ENCODE measurements at places on chromosomes 4 and X. TPM values are rescaled to one million over a fixed set of nuclear protein-coding genes. Genes with fewer than 3 reads are reported as not detected.

GAGE12H gene
- not detected for total RNA-seq

ODAPH gene
- total RNA-seq, result not detected

ZDHHC15 gene
- total RNA-seq, result not detected

DNA sequence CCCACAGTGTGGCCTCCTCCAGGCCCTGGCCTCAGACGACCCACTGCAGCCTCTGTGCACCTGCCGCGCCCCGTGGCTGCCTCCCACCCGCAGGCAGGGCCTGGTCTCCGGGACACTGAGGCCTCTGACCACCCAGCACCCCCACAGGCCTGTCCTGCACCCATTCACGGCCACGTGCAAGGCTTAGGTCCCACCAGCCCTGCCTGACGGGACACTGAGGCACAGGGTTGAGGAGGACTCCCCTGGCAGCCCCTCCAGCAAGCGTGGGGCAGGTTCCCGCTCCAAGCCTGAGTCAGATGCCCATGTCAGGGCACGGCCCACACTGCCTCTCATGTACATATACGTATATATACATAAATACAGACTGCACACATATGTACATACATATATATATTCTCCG lies 23.5 kb downstream of the NELFA start:
- DNase-seq, result no peak

GRCh38 chr4:147175460-147176025 lies 229.9 kb upstream of the TTC29 start:
- DNase-seq, result no peak

DNA sequence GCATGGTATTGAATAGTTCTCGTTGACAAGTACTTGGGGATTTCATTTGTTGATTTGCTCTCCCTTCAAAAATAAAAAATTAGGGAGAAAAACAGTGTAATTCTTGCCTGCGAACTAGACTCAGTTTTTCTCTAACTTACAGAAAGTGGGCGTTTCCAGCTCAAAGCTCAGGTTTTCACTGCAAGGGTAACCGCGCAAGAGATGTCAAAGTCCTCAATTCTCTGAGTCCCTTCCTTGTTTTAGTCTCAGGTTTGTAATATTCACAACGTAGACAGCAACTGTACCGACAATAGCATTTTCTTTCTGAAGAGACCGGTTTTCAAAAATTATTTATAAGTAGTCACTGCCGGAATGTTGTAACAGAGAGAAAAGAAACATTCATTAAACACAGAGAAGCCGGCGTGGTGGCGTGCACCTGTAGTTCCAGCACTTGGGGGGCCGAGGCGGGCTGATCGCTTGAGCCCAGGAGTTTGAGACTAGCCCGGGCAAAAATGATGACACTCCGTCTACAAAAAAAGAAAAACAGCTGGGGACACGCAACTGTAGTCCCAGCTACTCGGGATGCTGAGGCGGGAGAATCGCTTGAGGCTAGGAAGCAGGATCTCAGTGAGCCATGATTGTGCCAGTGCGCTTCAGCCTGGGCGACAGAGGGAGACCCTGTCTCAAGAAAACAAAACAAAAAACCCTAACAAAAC lies 774 bp downstream of the ZCCHC4 start:
- no peak for DNase-seq

GRCh38 chr4:76984127-76984526 lies 34.6 kb downstream of the SEPTIN11 start:
- no peak for DNase-seq

- DNase-seq, result no peak
These were observed 152.7 kb downstream of the FSTL5 start for GRCh38 chr4:162011089-162011488.

GRCh38 chr4:7487998-7488671 lies 53.4 kb upstream of the PSAPL1 start:
- DNase-seq, result no peak

DNA sequence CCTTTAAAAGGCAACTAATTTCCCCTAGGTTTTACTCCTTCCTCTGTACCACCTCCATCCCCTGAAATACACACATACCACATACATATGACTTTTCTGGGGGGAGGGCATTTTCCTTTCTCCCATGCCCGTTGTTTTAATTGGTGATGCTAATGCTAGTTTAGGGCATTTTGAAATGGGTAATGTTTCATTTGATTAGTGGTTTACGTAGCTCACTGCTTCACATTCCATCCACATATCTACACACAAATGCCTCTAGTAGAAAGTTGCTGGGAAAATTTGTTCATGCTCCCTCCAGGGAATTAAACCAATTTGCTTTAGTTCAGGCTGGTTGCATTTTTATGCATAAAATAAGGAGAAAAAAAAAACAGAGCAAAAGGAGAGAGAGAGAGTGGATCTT lies 231.2 kb downstream of the FRAS1 start:
- DNase-seq, result no peak

GRCh38 chrX:115054876-115055275 lies 37.5 kb upstream of the IL13RA2 start:
- DNase-seq, result no peak

DNA sequence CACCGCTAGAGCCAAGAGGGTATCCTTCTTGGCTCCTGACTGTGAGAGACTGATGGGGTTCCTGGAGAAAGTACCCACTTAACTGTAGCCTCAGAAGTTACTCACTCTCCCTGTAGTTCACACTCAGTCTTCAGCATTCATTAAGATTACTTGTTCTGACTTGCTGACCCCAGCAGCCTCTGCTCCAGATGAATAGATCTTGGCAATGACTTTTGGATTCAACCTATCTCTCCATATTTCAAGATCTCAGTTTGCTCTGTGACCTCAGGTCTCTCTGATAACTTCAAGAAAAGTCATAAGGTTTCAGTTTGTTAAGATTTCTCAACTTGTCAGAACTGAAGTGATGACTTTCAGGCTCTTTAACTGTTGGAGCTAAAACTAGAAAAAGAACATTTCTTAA lies 825.6 kb downstream of the PCDH7 start:
- no peak for DNase-seq

Measured in Peyer's patch (tissue), 4 donors.